ENCODE measurements at places on chromosomes 7 and 10.

DNA sequence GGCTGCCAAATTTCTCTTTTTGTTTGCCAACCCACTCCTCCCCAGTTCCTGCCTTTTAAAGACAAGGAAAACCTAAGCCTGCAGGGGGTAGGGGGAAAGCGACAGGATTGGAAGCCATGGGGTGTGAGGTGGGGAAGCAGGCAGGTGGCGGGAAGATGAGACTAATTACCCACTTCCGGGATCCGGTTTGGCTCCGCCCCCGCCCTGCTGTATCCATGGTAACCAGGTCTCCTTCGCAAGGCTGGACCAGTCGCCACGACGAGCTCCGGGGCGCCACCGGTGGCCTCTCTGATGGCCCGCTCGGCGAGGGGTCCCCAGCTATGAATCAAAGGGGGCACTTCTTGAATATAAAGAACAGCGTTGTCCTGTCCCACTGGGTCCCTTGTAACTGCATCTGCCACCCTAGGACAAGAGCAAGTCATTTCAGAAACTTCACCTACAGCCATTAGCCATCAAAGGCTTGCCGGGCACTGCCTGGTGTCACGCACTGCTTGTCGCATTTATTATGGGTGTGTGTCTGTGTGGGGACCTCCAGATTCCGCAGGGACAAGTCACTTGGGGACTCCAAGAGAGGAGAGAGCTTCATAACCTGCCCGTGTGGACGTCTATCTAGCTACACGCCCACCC, 55.4 kb upstream of the LMTK2 start:
- peak; percentile 19 for DNase-seq

GRCh38 chr7:103811997-103812396, 177.5 kb downstream of the RELN start:
- no peak for DNase-seq

- no peak for DNase-seq
Observed at GRCh38 chr10:8306685-8307364, 252.3 kb downstream of the GATA3 start.

GRCh38 chr7:96823274-96823673, 113.6 kb upstream of the SEM1 start:
- no peak for DNase-seq

GRCh38 chr7:122306320-122307227, 2.0 kb upstream of the FEZF1 start:
- no peak for DNase-seq

GRCh38 chr7:12756821-12757220, 69.4 kb downstream of the ARL4A start:
- no peak for DNase-seq

GRCh38 chr10:27399871-27400270, 104.2 kb upstream of the RAB18 start:
- no peak for DNase-seq

- DNase-seq: no peak
Observed at GRCh38 chr7:149087376-149087775, 3.1 kb downstream of the ZNF786 start.

DNA sequence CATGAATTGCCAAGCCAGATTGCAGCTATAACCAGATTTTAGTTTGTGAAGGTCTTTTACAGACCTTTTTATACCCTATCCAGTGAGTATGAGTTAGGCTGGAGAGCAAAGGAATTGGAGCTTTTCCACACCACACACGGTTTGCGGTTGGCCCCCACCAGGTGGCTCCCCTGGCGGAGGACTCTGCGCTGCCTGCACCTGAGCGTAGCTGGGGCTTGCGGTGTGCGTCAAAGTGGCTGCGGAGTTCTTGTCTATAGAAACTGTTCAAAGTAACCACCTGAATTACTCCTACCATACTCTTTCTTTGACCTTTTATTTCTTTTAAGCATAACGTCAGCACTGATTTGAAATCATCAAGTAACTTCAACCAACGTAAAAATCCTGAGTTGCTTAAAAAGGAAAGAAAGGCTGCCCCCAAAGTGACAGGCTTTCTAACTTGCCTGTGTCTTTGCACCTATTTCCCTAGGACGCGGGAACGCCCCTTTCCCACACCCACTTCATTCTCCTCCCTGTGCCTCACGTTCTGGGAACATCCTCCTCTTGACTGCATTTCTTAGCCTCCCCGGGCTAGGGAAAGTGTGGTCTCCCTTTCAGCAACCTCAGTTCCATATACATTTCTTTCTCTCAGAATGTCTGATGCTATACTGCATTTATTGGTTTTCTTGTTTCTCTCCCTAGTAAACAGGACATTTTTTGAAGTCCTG, 47.6 kb upstream of the TMEM72 start:
- no peak for DNase-seq

- no peak for DNase-seq
Observed at GRCh38 chr7:2399848-2400587, 3.4 kb upstream of the CHST12 start.

GRCh38 chr7:28130277-28130676, 50.3 kb downstream of the JAZF1 start:
- no peak for DNase-seq
